Gastroesophageal sphincter (tissue), 4 donors: ENCODE measurements at places on chromosomes 6 and 20. TPM values are rescaled to one million over a fixed set of nuclear protein-coding genes. Genes with fewer than 3 reads are reported as not detected.

- ATAC-seq, result no peak
These were observed 174.6 kb downstream of the KHDC1L start for GRCh38 chr6:73050706-73051105.

DNA sequence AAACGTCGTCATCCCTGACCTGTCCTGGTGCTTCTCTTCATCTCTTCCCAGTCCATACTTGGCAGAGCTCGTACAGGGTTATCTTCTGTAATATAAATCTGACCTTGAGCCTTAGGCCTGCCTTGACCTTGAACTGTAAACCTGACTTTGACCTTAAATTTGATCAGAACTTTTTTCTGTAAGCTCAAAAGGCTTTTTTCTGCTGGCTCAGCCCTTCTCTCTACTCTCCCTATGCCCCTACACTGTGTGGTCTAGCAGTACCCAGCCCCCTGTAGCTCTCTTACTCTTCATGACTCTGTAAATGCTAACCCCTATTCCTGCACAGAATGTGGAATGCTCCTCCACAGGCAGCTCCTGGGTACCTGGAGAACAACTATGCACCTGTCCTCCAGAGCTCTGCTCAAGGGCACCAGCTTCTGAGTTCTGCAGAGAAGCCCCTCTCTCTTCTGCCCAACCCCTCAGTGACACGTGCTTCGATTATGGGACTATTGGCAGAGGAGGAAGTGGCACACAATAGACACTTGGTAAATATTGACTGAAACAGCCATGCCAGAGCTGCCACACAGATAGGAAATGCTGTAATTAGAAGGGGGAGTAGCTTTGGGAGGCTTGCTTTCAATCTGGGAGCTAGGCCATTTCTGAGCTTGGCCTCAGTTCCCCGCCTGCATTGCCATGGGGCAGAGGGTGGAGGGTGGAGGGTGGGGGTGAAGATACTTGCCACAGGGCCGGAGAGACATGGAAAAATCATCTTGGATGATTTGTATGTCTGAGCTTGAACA lies 15.4 kb downstream of the SNPH start:
- ATAC-seq, result no peak

- ATAC-seq, result no peak
These were observed 133.9 kb downstream of the KCNQ5 start for GRCh38 chr6:72755752-72756151.

LHFPL5 gene
- total RNA-seq, result not detected

SLC24A3 gene
- 4.5 TPM for total RNA-seq

GPR31 gene
- total RNA-seq, result not detected

DNA sequence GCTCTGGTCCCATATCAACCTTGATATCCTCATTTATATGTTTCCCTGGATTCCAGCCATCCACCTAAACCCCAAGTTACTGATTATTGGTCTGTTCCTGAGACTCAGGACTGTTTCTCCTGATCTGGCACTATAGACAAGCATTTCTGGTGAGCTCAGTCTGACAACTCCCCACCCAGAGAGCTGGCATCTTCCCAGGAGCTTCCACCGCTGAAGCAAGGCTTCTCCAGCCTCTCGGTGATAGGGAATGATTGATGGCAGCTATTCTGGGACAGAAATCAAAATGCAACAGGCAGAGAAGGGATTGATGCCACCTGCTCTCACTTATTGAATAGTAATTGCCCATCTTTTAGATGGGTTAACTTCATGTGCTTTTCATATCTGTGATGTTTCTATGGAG lies 169.7 kb upstream of the GGTLC1 start:
- no peak for ATAC-seq
